ENCODE measurements at places on chromosomes 16 and 17. TPM values are rescaled to one million over a fixed set of nuclear protein-coding genes. Genes with fewer than 3 reads are reported as not detected.
A peak's percentile ranks its signal among the peaks of the same experiment; 100 is the strongest.

DNA sequence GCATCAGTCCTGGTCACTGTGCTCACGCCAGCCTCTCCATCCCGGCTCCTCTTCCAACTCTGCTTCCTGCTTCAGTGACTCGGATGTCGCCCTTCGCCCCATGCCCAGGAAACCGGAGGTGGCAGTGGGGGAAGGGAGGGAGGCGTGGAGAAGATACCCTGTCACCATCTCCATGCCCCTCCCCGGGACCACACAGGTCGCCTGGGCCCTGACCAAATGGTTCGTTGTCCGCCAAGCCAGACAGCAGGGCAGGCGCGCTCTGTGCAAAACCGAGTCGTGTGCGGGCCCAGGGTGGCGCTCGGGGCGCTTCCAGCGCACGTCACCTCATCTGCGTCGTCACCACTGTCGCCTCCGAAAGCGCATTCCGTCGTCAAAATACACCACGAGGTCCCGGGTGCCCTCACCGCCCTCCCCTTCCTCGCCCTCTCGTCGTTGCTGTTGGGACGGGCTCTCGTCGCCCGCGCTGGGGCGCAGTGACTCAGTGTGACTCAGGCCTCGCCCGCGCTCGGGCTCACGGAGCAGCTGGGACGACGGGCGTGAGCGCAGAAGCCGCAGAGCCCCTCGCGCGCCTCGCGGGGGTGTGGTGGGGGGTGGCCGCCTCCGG, 39.2 kb downstream of the ZNF778 start:
- no peaks in the 10 kb centered on the region for H3K4me1 ChIP-seq
- no peaks in the 10 kb centered on the region for H3K27me3 ChIP-seq
- no peak overlapping the region for H3K27ac ChIP-seq
- peak; percentile 89 for DNase-seq
- no peak overlapping the region for H3K4me3 ChIP-seq
- no peaks in the 10 kb centered on the region for H3K36me3 ChIP-seq

DNA sequence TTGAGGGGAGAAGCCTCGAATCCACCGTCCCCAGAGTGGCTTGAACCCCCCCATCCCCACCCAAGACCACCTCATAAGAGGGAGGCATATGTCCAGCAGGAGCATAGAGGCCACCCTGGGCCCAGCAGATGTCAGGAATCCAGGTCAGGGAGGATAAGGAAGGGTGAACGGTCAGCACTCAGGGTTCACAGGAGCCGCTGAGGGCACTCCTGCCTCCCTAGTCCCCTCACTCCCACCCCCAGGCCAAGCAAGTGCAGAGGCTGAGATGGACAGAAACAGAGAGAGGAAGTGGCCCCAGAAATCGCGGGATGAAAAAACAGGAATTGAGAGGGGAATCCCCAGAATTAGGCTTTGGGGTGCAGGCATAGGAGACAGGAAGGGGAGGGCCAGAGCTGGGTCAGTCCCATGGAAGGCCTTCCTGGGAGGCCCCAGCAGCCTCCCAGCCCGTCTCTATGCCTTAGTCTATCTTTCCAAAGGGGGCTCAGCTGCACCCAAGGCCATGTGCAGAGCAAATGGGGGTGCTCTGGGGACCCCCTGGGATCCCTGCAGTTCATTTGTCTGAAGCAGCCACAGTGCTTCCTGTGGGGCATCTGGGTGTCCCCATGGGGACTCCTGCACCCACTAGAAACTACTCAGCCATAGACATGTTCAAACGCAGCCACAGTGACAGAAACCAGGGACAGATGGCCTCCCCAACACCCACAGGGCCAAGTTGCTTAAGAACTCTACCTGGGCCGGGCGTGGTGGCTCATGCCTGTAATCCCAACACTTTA, 1.7 kb downstream of the CMTM3 start:
- no peak overlapping the region for H3K4me3 ChIP-seq
- no peaks in the 10 kb centered on the region for H3K4me1 ChIP-seq
- no peaks in the 10 kb centered on the region for H3K36me3 ChIP-seq
- H3K27me3 ChIP-seq = no peaks in the 10 kb centered on the region
- no peak for DNase-seq

- H3K4me1 ChIP-seq = no peaks in the 10 kb centered on the region
- H3K4me3 ChIP-seq = no peak overlapping the region
- DNase-seq = no peak
- no peaks in the 10 kb centered on the region for H3K36me3 ChIP-seq
- no peaks in the 10 kb centered on the region for H3K27me3 ChIP-seq
Measured at GRCh38 chr16:69463876-69464275, 39.5 kb downstream of the CYB5B start.

DNA sequence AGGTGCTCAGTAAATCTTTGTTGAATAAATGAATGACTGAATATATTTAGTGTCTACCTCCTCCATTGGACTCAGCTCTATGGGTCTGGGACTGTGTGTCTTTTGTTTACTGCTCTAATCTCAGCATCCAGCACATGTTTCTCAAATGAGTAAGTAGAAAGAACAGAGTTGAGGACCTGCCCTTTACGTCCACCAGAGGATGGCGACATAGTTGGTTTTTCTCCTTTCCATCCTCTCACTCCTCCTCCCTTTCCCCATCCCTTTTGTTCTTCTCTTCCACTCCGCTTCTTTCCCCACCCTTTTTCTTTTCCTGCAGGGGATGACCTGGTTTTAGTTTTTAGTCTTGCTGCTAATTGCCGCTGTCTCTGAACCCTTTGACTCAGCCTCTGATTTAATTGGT, 12.1 kb upstream of the CHP2 start:
- H3K4me3 ChIP-seq = no peak overlapping the region
- no peaks in the 10 kb centered on the region for H3K4me1 ChIP-seq
- H3K27me3 ChIP-seq = no peaks in the 10 kb centered on the region
- H3K36me3 ChIP-seq = no peaks in the 10 kb centered on the region
- no peak overlapping the region for H3K27ac ChIP-seq

DNA sequence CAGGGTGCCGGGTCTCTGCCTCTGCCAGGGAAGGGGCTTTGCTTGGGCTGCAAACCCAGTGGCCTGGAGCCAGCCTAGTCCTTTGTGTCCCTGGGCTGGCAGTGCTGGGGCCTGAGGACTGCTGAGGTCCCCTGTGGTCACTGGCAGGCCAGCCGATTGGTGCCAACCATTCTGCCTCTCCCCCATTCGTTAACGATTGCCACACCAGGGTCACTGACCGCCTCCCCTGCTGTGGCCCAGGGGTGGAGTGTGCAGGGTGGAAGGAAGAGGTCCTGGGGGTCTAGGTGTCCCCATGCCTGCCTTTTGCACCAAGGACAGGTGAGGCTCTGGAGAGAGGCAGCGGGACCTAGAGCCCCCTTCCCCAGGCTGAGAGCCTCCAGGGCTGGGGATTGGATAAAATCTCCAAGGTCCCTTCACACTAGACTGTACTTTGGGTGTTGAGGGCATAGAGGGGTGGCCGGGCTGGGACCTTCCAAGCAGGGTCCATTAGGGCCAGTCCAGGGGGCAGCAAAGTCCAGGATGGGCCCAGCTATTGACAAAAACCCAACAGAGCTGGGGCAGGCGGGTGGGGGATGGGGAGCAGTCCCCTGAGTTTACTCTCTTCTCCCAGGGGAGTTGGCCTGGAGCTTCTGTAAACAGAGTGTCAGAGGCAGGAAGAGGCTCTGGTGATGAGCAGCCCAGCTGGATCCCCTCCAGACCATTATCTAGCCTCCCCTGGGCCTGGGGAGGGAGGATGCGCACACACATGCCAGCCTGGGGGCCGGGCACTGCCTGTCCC, 1.1 kb downstream of the VASN start:
- no peaks in the 10 kb centered on the region for H3K27me3 ChIP-seq
- DNase-seq = peak; percentile 71
- H3K4me1 ChIP-seq = no peaks in the 10 kb centered on the region
- peak overlapping the region; percentile 73 for H3K4me3 ChIP-seq
- H3K36me3 ChIP-seq = no peaks in the 10 kb centered on the region

GRCh38 chr17:34616148-34616547, 36.8 kb downstream of the TMEM132E start:
- no peaks in the 10 kb centered on the region for H3K36me3 ChIP-seq
- DNase-seq = no peak
- H3K4me3 ChIP-seq = no peak overlapping the region
- H3K27me3 ChIP-seq = no peaks in the 10 kb centered on the region
- H3K27ac ChIP-seq = no peak overlapping the region

- H3K27ac ChIP-seq = no peak overlapping the region
- H3K36me3 ChIP-seq = no peaks in the 10 kb centered on the region
- peaks cover 2% of the 10 kb centered on the region for H3K4me1 ChIP-seq
- H3K4me3 ChIP-seq = no peak overlapping the region
- H3K27me3 ChIP-seq = no peaks in the 10 kb centered on the region
- no peak for DNase-seq
Measured at GRCh38 chr17:81028506-81028858, 6.5 kb upstream of the BAIAP2 start.

- no peak overlapping the region for H3K27ac ChIP-seq
- H3K27me3 ChIP-seq = no peaks in the 10 kb centered on the region
- no peaks in the 10 kb centered on the region for H3K36me3 ChIP-seq
- DNase-seq = no peak
Measured at GRCh38 chr17:6623941-6624340, 16.6 kb downstream of the KIAA0753 start.

GUCY2D gene
- not detected for polyA plus RNA-seq

SNX11 gene
- 17.2 TPM for polyA plus RNA-seq

MKS1 gene
- polyA plus RNA-seq = 13.8 TPM

ZG16 gene
- polyA plus RNA-seq = 4.3 TPM

TNFRSF13B gene
- not detected for polyA plus RNA-seq

RHOT1 gene
- 28.5 TPM for polyA plus RNA-seq

SOCS1 gene
- 2.6 TPM for polyA plus RNA-seq

NME1 gene
- 30.5 TPM for polyA plus RNA-seq
